ENCODE measurements at places on chromosomes 2 and 18. TPM values are rescaled to one million over a fixed set of nuclear protein-coding genes. Genes with fewer than 3 reads are reported as not detected.

- DNase-seq: peak; percentile 97
Measured at GRCh38 chr2:217105733-217106649, 246.1 kb upstream of the TNP1 start.

- DNase-seq: peak; percentile 74
Measured at GRCh38 chr2:205198140-205198525, 484.2 kb upstream of the NRP2 start.

- DNase-seq: no peak
Measured at GRCh38 chr2:169014780-169015179, 16.3 kb downstream of the ABCB11 start.

- no peak for DNase-seq
Measured at GRCh38 chr2:193011870-193012269, 817.1 kb upstream of the TMEFF2 start.

- DNase-seq: no peak
Measured at GRCh38 chr2:188956961-188957360, 17.2 kb upstream of the COL3A1 start.

DNA sequence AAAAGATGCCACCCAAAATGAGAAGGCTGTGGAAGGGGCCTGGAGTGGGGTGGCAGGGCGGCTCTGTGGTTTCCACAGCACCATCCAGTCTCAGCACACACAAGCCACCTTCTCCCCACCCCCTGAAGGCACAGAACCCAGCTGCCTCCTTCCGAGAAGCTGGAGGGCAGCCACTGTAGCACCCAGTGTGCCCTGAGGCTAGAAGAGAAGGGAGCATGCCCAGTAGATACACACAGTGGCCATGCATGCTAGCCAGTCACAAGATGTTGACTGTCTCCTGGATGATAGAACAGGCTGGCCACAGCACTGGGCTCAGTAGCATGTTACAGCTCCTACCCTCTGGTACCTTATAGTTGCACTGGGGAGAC, 148.9 kb upstream of the EPAS1 start:
- DNase-seq: no peak

- no peak for DNase-seq
Measured at GRCh38 chr2:40886655-40887054, 434.8 kb upstream of the SLC8A1 start.

GRCh38 chr2:176092270-176093144, at the start of gene HOXD13:
Gene HOXD13 (plus strand): TSS chr2:176092721. CDS start chr2:176092891, 170 bp downstream.
- DNase-seq: no peak

- peak; percentile 20 for DNase-seq
Measured at GRCh38 chr2:225164401-225165050, 122.3 kb upstream of the DOCK10 start.

DNA sequence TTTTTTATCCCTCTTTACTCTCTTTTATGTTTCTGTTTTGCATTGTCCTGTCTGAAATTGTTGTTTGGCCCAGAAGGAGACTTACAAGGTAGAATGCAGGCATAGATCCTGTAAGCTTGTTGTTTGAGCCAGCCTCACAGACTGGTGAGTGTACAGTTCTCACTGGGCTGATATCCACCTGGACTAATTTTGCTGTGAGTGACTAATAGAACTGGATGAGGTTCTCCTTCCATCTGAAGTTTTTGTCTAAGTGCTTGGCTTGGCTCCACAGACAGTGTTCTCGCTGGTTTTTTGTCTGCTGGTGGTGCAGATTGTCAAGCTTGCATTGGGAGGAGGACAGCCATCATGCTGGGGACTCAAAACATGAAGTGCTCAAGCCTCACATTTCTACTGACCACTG, 495.7 kb downstream of the TSN start:
- no peak for DNase-seq

NOSTRIN gene
- total RNA-seq: not detected

NTSR2 gene
- not detected for total RNA-seq

DNA sequence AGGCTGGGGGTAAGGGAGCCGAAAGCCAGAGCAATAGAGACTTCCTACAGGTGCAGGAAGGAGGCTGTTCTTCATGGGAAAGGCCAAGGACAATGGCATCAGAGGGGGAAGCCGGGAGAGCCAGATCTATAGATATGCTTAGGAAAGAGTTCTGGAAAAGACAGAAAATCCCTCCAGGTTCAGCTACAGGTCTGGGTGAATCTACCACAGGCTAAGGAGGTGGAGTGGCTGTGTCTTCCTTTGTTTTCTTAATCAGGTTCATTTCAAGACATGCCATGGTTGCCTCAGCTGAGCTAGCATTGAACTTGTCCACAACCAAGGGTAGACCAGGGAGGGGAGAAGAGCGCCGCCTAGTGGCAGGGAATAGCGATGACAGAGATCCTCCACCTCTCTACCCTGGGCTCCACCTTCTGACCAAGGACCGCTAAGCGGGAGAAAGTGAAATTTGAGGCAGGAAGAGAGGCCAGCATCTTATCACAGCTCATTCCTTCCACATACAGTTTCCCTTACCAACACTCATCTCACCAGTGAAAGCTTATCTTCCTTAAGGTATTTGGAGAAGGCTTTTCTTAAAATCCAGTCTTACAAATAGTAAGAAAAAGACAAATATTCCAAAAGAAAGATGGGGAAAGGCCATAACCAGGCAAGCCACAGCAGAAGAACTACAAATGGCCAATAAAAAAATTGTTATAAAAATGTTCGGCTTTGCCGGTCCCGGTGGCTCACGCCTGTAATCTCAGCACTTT, 74.2 kb downstream of the VIT start:
- DNase-seq: peak; percentile 46

Data from LHCN-M2 (cell line).